Tibial nerve (tissue), 4 donors: ENCODE measurements at places on chromosomes 1 and 21.

- H3K36me3 ChIP-seq = peaks cover 5% of the 10 kb centered on the region
- no peak for DNase-seq
- no peak overlapping the region for H3K27ac ChIP-seq
- H3K27me3 ChIP-seq = no peaks in the 10 kb centered on the region
Measured at GRCh38 chr1:26470878-26471497, 1.3 kb upstream of the HMGN2 start.

GRCh38 chr1:176055398-176055797 is 151.7 kb downstream of the COP1 start:
- H3K27ac ChIP-seq = no peak overlapping the region
- H3K4me1 ChIP-seq = no peaks in the 10 kb centered on the region
- H3K27me3 ChIP-seq = no peaks in the 10 kb centered on the region
- H3K36me3 ChIP-seq = no peaks in the 10 kb centered on the region
- no peak for DNase-seq

DNA sequence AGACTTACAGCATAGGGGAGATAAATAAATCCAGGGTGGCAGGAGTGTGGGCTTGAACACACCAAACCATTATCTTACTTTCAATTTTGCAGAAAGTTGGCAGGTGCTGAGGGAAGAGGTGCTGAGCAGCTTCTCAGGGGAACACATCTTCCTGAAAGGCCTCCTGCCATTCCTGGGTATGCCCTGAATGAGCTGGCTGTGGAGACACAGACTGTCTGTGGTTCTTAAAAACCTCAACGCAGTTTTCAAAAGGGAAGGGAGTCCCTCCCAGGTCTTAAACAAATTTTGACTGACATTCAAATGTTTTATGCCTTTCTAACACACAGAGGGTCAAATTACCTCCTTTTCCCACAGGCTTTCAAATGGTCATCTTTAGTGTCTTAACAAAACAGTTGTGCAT is 166.9 kb downstream of the TNFSF18 start:
- no peak overlapping the region for H3K4me3 ChIP-seq
- DNase-seq = no peak
- no peaks in the 10 kb centered on the region for H3K4me1 ChIP-seq
- no peaks in the 10 kb centered on the region for H3K36me3 ChIP-seq
- no peak overlapping the region for H3K27ac ChIP-seq
- H3K27me3 ChIP-seq = no peaks in the 10 kb centered on the region

- no peaks in the 10 kb centered on the region for H3K4me1 ChIP-seq
- H3K36me3 ChIP-seq = no peaks in the 10 kb centered on the region
- H3K27ac ChIP-seq = no peak overlapping the region
- no peak for DNase-seq
- H3K4me3 ChIP-seq = no peak overlapping the region
Measured at GRCh38 chr21:30695956-30696355, 22.6 kb downstream of the KRTAP21-3 start.

DNA sequence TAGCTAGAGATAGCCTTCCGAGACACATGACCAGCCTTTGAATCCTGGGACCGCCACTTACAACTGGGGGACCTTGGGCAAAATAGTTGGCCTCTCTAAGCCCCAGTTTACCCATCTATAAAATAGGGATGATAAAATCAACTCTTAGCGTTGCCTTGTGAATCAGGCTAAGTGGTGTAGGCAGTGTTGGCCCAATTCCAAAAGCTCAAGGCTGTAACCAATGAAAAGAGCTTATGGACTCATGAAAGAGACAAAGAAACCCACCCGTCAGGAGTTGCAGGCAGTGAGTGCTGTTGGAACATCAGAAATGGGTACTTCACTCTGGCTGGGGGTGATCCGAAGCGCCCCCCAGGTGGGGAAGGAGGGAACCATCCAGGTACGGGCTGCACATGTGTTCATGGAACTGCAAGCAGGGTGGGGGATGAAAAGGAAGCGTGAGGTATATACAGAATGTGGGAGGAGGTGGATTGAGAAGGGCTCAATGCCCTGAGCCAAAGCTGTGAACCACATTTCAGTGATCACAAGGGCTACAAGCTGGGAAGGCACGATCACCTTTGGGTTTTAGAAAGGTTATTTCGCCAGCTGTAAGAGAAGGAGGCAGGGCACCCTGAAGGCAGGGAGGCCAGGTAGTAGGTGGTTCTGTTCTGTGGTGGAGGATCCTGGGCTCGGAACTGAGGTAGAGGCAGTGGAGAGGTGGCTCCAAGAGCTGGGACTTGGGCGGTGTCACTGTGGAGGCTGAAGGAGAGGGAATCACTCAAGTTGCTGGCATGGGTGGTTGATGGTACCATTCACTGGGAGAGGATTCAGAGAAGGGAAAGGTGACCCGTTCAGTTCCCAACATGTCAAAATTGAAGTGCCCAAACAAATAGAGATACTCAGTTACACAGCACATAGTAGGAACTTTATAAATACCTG is 11.4 kb upstream of the KIAA1614 start:
- no peak overlapping the region for H3K4me3 ChIP-seq
- no peak overlapping the region for H3K27ac ChIP-seq
- H3K36me3 ChIP-seq = no peaks in the 10 kb centered on the region
- no peaks in the 10 kb centered on the region for H3K27me3 ChIP-seq

GRCh38 chr1:12356004-12356890 is 126.4 kb downstream of the VPS13D start:
- H3K4me1 ChIP-seq = peaks cover 31% of the 10 kb centered on the region
- no peak overlapping the region for H3K27ac ChIP-seq
- H3K36me3 ChIP-seq = peaks cover 2% of the 10 kb centered on the region
- H3K4me3 ChIP-seq = no peak overlapping the region
- DNase-seq = no peak
- H3K27me3 ChIP-seq = no peaks in the 10 kb centered on the region

GRCh38 chr1:65256860-65257708 is 52.3 kb upstream of the DNAJC6 start:
- H3K36me3 ChIP-seq = no peaks in the 10 kb centered on the region
- H3K4me1 ChIP-seq = peaks cover 12% of the 10 kb centered on the region
- no peak for DNase-seq
- H3K4me3 ChIP-seq = no peak overlapping the region
- no peaks in the 10 kb centered on the region for H3K27me3 ChIP-seq

DNA sequence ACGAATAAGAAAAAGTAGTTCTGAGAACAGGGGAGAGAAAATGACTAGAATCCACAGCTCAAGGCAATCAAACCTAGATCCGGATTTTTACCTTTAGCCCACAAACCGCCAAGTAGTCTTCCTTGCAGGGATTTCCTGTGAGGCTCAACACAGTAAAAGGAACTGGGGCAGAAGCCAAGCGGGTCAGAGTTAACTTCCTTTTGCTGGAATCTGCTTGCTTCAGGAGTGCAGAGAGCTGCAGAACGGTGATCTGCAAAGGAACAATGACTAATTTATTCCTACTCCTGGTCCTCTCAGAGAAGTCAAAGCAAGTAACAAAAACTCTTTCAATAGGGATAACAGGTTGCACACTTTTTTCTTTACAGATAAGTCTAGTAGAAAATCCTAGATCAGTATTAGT is 53.4 kb downstream of the UBR4 start:
- no peak overlapping the region for H3K27ac ChIP-seq
- no peak overlapping the region for H3K4me3 ChIP-seq
- DNase-seq = no peak
- peaks cover 61% of the 10 kb centered on the region for H3K36me3 ChIP-seq
- no peaks in the 10 kb centered on the region for H3K4me1 ChIP-seq

DNA sequence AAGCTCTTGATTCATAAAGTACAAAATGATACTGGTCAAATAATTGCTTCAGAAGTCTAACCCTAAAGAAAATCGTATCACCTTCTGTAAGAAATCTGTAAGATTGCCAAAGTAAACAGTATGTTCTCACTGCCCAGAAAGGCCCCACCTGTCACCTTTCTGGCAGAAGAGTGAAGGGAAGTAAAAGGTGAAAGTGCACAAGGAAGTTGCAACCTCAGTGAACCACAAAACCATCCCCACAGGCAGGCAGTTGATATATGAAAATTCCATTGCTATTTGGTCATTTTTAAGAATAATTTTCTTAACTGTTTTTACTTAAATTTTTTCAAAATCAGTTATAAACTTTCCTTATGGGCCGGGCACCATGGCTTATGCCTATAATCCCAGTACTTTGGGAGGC is 48.5 kb upstream of the FBXO28 start:
- no peaks in the 10 kb centered on the region for H3K36me3 ChIP-seq
- H3K4me3 ChIP-seq = no peak overlapping the region
- no peak overlapping the region for H3K27ac ChIP-seq
- no peaks in the 10 kb centered on the region for H3K4me1 ChIP-seq

GRCh38 chr1:50959303-50959912 is 659 bp downstream of the FAF1 start:
- H3K4me3 ChIP-seq = peak overlapping the region; percentile 86
- H3K27me3 ChIP-seq = no peaks in the 10 kb centered on the region
- DNase-seq = no peak
- H3K4me1 ChIP-seq = peaks cover 8% of the 10 kb centered on the region
- H3K27ac ChIP-seq = peak overlapping the region; percentile 93
- H3K36me3 ChIP-seq = no peaks in the 10 kb centered on the region

- H3K4me3 ChIP-seq = no peak overlapping the region
- no peaks in the 10 kb centered on the region for H3K36me3 ChIP-seq
- no peaks in the 10 kb centered on the region for H3K27me3 ChIP-seq
Measured at GRCh38 chr1:212237651-212238050, 47.6 kb upstream of the PPP2R5A start.

GRCh38 chr21:32131960-32132359 is 146.9 kb downstream of the MIS18A start:
- no peak for DNase-seq
- H3K27me3 ChIP-seq = no peaks in the 10 kb centered on the region
- no peak overlapping the region for H3K4me3 ChIP-seq
- H3K36me3 ChIP-seq = no peaks in the 10 kb centered on the region

DNA sequence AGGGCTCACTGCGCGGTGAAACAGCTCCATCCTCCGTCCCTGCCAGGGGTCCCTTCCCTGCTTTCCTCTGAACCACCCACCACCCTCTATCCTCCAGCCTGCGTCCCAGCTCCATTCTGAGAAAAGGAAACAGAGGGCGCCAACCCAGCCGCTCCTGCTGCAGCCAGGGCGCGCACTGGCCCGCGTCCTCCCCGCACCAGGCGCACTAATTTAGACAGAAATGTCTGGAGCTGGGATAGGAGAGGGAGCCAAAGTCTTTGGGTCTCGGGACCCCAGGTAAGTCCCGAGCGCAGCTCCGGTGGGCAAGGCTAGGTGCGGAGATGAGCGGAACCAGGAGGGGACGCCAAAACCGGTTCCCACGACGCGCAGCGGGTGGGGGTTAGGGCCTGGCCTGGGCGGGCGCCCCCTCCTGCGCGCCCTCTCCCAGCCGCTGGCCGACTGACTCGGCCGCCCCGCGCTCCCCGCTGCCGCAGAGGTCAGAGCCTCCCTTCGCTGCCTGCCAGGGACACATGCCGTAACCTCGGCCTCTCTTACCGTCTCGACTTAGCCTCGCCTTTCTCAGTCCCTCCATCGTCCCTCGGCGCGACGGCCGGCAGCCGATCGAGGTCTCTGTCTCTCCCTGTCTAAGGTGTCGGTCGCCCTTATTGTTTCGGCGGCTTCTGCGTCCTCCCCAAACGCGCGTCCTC is 2.0 kb downstream of the CAMK2N1 start:
- peaks cover 39% of the 10 kb centered on the region for H3K4me1 ChIP-seq
- H3K27me3 ChIP-seq = no peaks in the 10 kb centered on the region
- H3K36me3 ChIP-seq = no peaks in the 10 kb centered on the region
- H3K4me3 ChIP-seq = peak overlapping the region; percentile 34
- H3K27ac ChIP-seq = no peak overlapping the region
- DNase-seq = no peak
